ENCODE measurements at places on chromosomes 3 and 15. TPM values are rescaled to one million over a fixed set of nuclear protein-coding genes. Genes with fewer than 3 reads are reported as not detected.
A peak's percentile ranks its signal among the peaks of the same experiment; 100 is the strongest.

- H3K4me3 ChIP-seq: no peak overlapping the region
- H3K4me1 ChIP-seq: peaks cover 16% of the 10 kb centered on the region
- H3K27ac ChIP-seq: no peak overlapping the region
- DNase-seq: no peak
Measured at GRCh38 chr3:181703601-181704420, 7.9 kb upstream of the SOX2 start.

The CHRFAM7A gene
- 5.5 TPM for total RNA-seq

The RASGRF1 gene
- 0.14 TPM for total RNA-seq

DNA sequence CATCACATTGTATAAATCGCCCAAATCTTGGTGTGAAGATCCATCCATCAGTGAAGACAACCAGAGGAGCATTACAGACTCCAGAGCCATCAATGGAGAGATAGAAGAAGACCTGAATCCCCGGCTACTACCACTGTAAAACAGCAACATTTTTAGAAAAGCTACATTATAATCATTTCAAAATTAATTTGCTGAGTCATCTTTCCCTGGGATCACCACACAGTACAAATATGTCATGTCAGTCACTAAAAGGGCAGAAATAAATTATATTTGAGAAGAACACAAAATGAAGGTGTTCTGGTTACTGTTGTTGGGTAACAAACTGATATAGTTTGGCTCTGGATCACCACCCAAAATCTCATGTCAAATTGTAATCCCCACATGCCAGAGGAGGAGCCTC lies 218.5 kb upstream of the STT3B start:
- no peaks in the 10 kb centered on the region for H3K27me3 ChIP-seq
- no peaks in the 10 kb centered on the region for H3K4me1 ChIP-seq
- H3K4me3 ChIP-seq: no peak overlapping the region

The FOXB1 gene
- total RNA-seq: not detected

GRCh38 chr15:57575363-57575762 lies 16.3 kb upstream of the MYZAP start:
- no peak overlapping the region for H3K27ac ChIP-seq
- no peaks in the 10 kb centered on the region for H3K36me3 ChIP-seq
- H3K27me3 ChIP-seq: no peaks in the 10 kb centered on the region
- H3K4me1 ChIP-seq: no peaks in the 10 kb centered on the region
- H3K4me3 ChIP-seq: no peak overlapping the region

GRCh38 chr15:89325039-89325803 lies 9.4 kb downstream of the POLG start:
- no peaks in the 10 kb centered on the region for H3K4me1 ChIP-seq
- H3K4me3 ChIP-seq: no peak overlapping the region
- H3K36me3 ChIP-seq: peaks cover 100% of the 10 kb centered on the region
- no peak for DNase-seq

The SST gene
- total RNA-seq: 1.1 TPM

The PATL2 gene
- not detected for total RNA-seq

DNA sequence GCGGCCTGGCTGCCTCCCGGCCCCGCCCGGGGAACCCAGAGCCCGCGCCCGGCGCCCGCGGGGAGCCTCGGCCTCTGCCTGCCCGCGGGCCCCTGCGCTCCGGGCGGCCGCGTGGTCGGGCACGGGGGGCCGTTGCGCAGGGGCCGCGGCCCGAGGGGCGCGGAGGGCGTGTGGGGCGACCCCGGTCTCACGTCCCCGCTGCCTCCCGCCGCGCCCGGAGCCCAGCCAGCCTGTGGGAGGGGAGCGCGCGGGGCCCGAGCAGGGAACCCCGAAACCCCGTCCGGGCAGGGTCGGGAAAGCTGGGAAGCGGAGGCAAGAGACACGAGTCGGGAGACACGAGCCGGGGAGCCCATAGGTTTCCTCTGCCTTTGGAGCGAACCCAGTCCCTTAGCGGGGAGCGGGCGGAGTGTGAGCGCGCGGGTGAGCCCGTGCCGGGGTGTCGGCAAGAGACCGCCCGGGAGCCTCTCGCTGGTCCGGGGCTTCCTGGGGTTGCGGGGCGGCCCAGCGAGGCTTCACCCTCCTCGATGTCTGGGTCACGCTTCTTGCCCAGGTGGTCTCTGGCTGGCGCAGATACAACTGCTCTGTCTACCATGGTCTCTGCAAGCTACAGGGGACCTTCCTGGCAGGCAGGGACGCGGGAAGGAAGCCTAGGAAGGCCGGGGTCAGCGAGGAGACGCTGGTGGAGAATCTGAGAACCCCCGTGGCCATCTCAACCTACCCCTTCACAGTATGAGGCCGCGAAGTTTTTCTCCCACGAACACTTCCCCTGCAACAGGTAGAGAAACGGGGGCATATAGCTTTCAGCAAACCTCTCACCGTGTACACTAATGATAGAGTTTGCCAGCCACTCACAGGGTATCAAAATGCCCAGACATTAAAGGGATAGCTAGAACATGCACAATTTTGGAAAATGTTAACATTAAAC lies 586 bp downstream of the LRRK1 start:
- H3K36me3 ChIP-seq: no peaks in the 10 kb centered on the region
- H3K27ac ChIP-seq: peak overlapping the region; percentile 76
- H3K27me3 ChIP-seq: no peaks in the 10 kb centered on the region

GRCh38 chr3:31295150-31295765 lies 237.5 kb upstream of the STT3B start:
- no peaks in the 10 kb centered on the region for H3K36me3 ChIP-seq
- H3K4me1 ChIP-seq: no peaks in the 10 kb centered on the region
- no peaks in the 10 kb centered on the region for H3K27me3 ChIP-seq
- H3K27ac ChIP-seq: no peak overlapping the region
- no peak overlapping the region for H3K4me3 ChIP-seq

The OXNAD1 gene
- total RNA-seq: 11.3 TPM

DNA sequence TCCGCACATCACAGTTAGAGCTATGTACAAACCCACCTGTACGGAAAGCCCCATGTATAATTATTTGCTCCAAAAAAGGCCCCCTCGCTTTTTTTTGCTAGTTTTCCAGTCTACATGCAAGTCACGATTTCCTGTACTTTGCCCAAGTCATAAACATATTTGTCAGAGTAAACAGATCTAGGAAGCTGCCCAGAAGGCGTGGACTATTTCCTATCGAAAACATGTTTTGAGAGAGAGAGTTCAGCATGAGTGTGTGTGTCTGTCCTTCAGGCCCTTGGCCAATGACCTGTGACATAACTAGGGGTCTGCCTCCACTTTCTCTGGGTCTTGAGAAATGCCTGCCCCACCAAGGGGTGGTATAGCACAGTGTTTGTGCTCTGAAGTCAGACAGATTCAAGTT lies 72.7 kb upstream of the HACD2 start:
- H3K27ac ChIP-seq: peak overlapping the region; percentile 95
- H3K4me3 ChIP-seq: no peak overlapping the region
- peaks cover 23% of the 10 kb centered on the region for H3K36me3 ChIP-seq
- no peaks in the 10 kb centered on the region for H3K27me3 ChIP-seq
- peaks cover 100% of the 10 kb centered on the region for H3K4me1 ChIP-seq
- no peak for DNase-seq

DNA sequence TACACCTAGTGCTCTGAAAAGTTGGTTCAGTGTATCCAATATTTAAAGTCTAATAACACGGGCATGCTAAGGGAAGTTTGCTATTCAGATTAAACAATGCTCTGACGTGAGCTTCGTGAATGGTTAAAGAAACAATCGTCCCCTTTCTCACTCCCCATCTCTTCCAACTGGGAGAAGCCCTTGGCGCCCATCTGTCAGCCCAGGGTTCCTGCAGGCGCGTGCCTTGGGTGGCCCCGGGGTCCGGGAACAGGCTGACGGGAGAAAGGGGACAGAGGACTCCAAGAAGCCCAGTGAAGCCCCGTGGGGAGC lies 413 bp downstream of the SEC22C start:
- H3K4me3 ChIP-seq: peak overlapping the region; percentile 83
- no peaks in the 10 kb centered on the region for H3K27me3 ChIP-seq
- peak overlapping the region; percentile 89 for H3K27ac ChIP-seq

GRCh38 chr15:40990789-40991188 lies 37.5 kb downstream of the CHAC1 start:
- H3K27me3 ChIP-seq: no peaks in the 10 kb centered on the region
- H3K27ac ChIP-seq: no peak overlapping the region
- H3K4me3 ChIP-seq: no peak overlapping the region

- no peak for DNase-seq
- H3K27me3 ChIP-seq: no peaks in the 10 kb centered on the region
- peaks cover 6% of the 10 kb centered on the region for H3K36me3 ChIP-seq
- H3K27ac ChIP-seq: no peak overlapping the region
- peaks cover 32% of the 10 kb centered on the region for H3K4me1 ChIP-seq
Measured at GRCh38 chr3:150612494-150612893, 9.4 kb downstream of the SELENOT start.

GRCh38 chr3:174247687-174248152 lies 611.4 kb upstream of the NAALADL2 start:
- H3K4me3 ChIP-seq: no peak overlapping the region
- H3K27me3 ChIP-seq: no peaks in the 10 kb centered on the region
- H3K4me1 ChIP-seq: no peaks in the 10 kb centered on the region
- H3K27ac ChIP-seq: no peak overlapping the region

DNA sequence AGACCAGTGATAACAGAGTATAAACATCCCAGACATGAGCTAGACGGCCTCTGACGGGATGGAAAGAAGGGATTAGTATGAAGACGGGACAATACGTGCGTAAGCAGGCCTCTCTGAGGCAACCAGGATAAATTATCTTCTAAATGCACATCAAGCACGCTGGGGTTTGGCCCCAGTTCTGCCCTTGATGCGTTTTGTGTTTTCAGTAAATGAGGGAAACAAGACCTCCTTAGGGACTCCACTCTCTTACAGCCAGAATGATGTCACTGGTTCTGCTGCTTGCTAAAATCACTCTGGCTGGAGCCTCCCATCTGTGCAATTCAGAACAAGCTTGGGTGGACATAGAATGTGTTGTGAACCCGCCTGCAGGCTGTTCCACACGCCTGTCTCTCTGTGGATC lies 156.0 kb upstream of the MCTP2 start:
- no peak overlapping the region for H3K4me3 ChIP-seq
- peak overlapping the region; percentile 70 for H3K27ac ChIP-seq
- H3K36me3 ChIP-seq: no peaks in the 10 kb centered on the region
- peak; percentile 94 for DNase-seq
- no peaks in the 10 kb centered on the region for H3K27me3 ChIP-seq

DNA sequence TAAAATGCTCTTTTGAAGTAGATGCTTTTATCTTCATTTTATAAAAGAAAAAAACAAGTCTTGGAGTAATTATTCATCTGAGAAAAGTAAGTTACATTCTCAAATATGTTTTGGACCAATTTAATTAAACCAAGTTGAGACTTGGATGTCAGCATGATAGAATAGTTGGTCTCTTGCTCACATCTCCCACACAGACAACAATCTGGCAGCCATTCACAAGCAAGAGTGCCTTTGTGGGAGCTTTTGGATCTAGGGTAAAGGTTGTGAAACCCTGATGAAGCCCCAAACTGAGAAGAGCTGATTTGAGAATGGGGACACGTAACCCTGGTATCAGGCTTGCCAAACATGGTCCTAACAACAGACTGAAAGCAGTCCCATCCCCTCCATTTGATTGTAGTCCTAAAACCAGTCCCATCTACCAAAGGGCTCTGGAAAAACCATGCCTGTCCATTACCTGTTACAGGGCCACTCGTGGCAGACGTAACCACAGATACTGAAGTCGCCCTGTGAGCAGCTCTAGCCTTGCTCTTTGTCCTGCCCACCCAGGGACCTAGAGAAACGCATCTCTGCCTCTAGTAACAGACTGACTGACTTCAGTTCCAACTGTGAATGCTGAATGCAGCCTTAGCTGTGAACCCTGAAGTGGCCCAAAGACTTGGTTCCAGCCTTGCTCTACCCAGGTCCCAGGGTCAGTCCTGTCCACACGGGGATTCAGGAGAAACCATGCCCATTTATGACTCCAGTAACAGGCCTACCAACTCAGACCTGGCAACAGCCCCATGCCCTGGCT lies 145.5 kb upstream of the SYNPR start:
- no peaks in the 10 kb centered on the region for H3K27me3 ChIP-seq
- no peak for DNase-seq
- H3K27ac ChIP-seq: no peak overlapping the region
- H3K4me1 ChIP-seq: no peaks in the 10 kb centered on the region
- no peak overlapping the region for H3K4me3 ChIP-seq

- no peak overlapping the region for H3K27ac ChIP-seq
- no peak for DNase-seq
- H3K4me1 ChIP-seq: no peaks in the 10 kb centered on the region
- H3K4me3 ChIP-seq: no peak overlapping the region
- H3K27me3 ChIP-seq: no peaks in the 10 kb centered on the region
Measured at GRCh38 chr3:194121891-194122631, 13.9 kb upstream of the HES1 start.

- H3K36me3 ChIP-seq: no peaks in the 10 kb centered on the region
- peaks cover 22% of the 10 kb centered on the region for H3K4me1 ChIP-seq
- H3K4me3 ChIP-seq: no peak overlapping the region
- H3K27ac ChIP-seq: no peak overlapping the region
- DNase-seq: no peak
Measured at GRCh38 chr3:151863611-151864010, 9.8 kb upstream of the SUCNR1 start.

The MSL2 gene
- total RNA-seq: 19.7 TPM

GRCh38 chr3:148218222-148218621 lies 479.5 kb upstream of the AGTR1 start:
- H3K36me3 ChIP-seq: no peaks in the 10 kb centered on the region
- H3K4me1 ChIP-seq: no peaks in the 10 kb centered on the region
- H3K27me3 ChIP-seq: no peaks in the 10 kb centered on the region

- no peaks in the 10 kb centered on the region for H3K27me3 ChIP-seq
- peaks cover 10% of the 10 kb centered on the region for H3K36me3 ChIP-seq
- no peak for DNase-seq
- no peak overlapping the region for H3K27ac ChIP-seq
- peaks cover 34% of the 10 kb centered on the region for H3K4me1 ChIP-seq
- no peak overlapping the region for H3K4me3 ChIP-seq
Measured at GRCh38 chr3:128748557-128748956, 22.6 kb downstream of the RAB7A start.

GRCh38 chr3:10467904-10468612 lies 37.3 kb downstream of the ATP2B2 start:
- H3K4me3 ChIP-seq: no peak overlapping the region
- DNase-seq: no peak
- H3K27me3 ChIP-seq: peaks cover 10% of the 10 kb centered on the region
- no peaks in the 10 kb centered on the region for H3K4me1 ChIP-seq
- no peak overlapping the region for H3K27ac ChIP-seq

The HTR3E gene
- not detected for total RNA-seq

The SKOR1 gene
- 1.1 TPM for total RNA-seq

The CILP gene
- 110 TPM for total RNA-seq

DNA sequence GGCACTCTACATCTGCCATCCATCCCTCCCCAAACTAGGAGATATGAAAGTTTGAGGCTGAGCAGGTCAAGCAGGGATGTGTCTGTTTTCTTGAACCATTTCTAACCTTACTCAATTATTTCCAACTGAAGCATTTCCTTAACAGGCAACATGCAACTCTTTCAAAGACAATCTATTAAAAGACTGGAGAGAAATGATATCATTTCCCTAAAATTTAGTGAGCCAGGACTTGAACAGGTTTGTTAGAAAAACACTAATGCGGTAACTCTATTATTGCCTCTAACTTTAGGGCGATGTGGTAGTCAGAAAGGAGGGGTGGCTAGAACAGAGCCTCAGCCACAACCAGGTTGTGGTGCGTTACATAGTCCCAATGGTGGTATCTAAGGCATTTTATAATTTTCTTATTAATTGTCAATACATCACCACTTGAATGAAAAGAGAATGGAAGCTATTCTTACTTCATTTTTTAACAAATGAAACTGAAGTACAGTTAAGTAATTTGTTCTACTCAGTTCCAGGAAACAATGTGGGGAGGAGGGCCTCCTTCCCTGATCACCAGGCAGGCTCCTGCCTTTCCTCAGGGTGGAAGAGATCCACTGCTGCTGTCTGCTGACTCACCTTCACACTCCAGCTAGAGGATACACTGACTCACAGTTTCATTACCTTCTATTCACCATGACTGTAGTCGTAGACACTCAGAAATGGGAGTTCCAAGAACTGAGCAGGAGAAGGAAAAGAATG lies 22.8 kb downstream of the MYO1E start:
- H3K27me3 ChIP-seq: no peaks in the 10 kb centered on the region
- H3K4me1 ChIP-seq: peaks cover 20% of the 10 kb centered on the region
- no peak overlapping the region for H3K4me3 ChIP-seq
- H3K27ac ChIP-seq: peak overlapping the region; percentile 32
- no peaks in the 10 kb centered on the region for H3K36me3 ChIP-seq

Measured in sigmoid colon (tissue), 7 donors.